ENCODE measurements at places on chromosomes 4 and X.
A peak's percentile ranks its signal among the peaks of the same experiment; 100 is the strongest.

DNA sequence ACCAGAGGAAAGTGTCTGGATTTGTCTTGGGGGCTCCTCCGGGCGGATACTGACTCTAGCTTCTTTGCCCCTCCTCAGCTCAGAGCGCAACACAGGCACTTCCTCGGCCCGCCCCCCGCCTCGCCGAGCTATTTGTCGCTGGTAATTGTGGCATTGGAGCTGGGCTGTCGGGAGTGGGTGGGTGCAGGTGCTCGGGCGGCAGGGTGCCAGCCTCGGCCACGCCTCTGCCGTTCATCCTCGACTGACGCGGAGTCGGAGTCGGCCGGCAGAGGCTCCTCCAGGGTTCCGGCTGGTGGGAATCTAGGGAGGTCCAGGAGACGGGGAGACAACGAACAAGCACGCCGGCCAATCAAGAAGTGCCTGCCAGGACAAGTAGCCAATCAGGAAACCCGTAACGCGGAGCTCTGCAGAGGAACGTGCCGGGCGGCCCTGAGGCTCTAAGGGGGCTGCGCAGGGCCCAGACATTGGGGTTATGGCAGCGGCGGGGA, 3.9 kb upstream of the SYN1 start:
- peak; percentile 47 for DNase-seq

GRCh38 chr4:87262886-87263285, 42.5 kb upstream of the KLHL8 start:
- no peak for DNase-seq

DNA sequence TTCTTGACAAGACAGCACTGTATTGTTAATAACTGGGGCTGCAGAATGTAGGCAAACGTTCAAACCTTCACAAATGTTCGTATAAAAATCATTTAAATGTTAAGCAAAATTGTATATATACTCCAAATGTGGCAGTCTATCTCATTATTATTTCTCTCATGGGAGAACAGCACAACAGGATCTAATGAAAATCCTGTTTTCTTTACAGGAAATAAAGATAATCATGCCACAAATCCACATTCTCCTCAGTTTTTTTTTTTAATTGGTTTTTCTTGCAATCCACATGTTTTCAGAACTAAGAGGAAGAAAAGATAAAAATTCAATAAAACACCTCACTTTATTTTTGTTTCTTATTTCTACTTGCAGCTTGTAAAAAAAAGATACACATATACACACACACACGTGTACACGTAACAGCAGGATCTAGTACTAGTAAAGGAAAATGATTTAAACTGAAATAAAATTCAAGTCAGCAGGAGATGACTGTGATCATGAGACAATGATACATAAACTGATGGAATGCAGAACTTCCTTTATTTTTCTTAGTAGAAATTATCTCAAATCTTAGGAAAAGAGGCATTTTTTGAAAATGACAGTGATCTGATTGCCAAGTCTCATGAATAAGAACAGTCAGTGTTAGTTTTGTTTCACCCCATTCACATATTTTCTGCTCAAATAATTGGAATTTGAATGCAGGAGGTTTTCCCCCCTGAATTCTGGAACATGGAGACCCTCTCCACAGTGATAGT, 11.3 kb downstream of the APBB2 start:
- DNase-seq, result no peak

DNA sequence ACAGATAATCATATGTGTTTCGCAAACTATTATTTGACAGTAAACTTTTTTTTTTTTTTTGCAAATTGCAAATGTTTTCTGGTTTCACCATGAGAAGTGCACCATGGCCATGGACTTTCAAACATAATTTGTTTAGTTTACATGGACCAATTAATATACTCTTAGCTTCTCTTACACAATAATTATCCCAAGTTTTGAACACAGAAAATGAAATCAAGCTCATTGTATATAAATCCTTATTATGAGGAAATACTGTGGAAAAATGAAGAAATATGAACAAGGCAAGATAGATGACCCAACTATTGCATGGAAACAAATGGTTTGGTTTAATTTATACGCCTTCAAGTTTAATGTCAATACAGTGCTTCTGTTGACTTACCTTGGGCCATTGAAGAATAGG, 3.9 kb downstream of the FGF5 start:
- DNase-seq, result no peak

GRCh38 chr4:95693594-95693993, 144.8 kb upstream of the UNC5C start:
- DNase-seq, result no peak

GRCh38 chr4:151431728-151432127, 22.8 kb downstream of the FHIP1A start:
- no peak for DNase-seq

DNA sequence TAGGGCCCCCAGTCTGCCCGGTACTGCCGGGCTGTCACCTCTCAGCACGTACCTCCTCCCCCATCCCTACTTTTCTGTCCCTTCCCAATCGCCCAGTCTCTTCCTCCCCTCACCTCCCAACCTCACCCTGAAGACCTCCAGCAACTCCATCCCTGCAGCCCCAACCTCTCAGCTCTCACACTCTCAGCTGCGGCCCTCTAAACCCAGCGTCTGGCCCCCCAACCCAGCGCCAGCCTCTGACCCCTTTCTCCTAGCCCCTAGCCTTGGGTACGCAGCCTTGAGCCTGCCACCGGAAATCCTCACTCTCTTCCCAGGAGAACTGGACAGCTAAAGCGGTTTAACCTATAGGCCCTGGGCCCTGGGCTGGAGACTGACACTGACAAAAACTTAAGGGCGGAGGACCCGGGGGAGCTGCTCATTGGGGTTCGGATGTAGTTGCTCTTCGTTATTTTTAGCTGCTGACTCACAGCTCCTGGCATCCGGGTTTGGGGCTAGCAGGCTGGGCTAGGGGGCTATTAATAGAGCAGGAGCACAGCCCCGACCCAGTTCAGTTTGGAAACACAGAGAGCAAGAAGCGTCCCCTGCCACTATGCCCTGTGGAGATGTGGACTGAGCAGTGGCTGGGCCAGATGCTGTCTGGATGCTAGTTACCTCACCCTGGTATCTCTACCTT, 9.6 kb upstream of the DLG3 start:
- no peak for DNase-seq

DNA sequence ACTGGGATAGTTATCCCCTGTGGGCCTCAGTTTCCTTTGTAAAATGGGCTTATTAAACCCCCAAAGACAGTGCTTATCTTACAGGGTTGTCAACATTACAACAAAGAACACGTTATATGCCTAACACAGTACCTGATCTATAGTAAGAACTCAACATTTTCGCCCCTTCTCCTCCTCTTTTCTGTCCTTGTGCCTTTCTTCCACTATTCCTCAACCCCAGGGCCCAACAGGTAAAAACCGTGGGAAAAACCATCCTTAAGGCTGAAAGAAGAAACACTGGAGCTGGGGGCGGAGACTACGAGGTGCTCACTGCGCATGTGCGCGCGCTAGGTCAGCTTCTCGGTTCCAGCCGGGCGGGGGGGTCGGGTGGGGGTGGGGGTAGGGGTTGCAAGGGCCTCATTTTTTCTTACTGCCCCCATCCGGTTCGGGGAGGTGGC, 426 bp upstream of the XIAP start:
- DNase-seq, result no peak

Data from activated naive CD4-positive, alpha-beta T cell treated with anti-CD3 and anti-CD28 coated beads for 36 hours (primary cell).